ENCODE measurements at places on chromosomes 12 and 14.

DNA sequence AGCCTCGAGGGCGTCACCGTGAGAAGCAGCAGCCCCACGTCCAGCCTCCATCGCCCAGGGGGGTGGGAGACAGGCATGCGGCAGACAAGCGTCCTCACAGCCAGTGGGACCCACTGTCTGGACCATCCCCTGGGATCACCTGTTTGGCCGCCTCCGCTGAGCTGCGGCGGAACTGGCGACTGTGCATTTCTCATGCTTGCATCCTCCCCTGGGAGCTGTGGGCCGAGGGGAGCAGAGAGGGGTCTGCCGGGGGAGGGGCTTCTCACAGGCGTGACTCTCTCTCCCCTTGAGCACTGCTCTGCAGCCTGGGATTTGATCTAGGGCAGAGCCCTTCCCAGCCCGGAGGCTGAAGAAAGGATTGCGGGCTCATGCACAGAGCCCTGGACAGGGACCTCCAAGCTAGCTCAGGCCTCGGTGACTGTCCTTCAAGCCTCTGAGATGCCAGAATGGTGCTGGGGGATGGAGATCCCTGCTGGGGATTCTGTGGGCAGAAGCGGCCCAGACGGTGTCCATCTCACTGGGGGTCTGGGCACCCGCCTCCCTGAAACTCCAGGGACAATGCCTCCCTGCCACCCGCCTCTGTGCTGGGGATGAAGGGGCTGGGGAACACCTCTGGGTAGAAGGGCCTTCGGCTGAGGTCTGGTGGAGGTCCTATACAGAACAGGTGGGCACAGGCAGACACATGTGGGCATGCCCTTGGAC is 61.1 kb downstream of the PRIMA1 start:
- no peak for DNase-seq

DNA sequence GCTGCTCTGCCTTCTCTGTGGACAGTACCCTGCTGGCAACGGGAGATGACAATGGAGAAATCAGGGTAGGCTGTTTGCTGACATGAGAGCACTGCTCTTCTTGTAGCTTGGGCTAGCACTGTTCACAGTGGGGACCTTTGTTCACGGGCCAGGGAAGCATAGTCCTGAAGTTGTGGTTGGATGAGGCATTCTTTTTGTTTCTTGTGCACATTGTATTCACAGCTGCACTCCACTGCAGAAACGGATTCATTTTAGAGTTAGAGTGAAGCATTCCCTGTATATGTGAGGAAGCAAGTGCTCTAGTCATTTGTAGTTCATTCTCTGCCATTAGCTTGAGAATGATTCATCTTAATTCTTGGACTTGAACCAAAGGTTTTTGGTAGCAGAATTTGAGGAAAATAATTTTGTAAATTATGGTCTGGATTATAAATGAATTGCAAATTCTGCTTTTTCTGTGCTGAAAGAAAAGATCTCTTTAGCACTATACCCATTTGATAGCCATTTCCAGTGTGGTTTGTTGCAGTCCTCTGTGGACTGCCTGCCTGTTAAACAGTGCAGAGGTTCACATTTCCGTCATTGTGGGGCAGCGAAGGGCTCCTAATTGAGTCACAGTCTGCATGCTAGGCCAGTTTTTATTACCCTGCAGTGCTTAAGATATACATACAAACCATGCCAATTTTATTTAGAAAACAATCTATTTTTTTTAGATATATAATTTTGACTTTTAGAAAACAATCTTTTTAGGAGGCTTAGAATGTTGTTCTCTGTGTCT is 80.6 kb downstream of the APAF1 start:
- DNase-seq: peak; percentile 83

DNA sequence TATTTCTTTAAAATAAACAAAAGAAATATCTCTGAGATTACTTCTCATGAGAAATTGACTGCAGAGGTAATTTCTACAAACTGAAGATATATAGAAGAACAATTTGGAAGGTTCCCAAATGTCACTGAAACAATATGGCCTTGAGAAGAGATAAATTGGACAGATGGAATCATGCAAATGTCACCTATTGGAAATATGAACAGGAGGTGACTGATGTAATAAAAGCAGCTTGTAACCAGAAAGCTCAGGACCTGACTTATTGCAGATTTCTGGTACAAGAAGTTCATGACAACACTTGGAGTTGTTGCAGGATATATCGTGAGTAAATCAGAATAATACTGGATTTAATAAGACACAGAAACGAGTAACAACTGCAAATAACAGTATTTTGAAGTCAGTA is 93.3 kb upstream of the TRHDE start:
- no peak for DNase-seq

GRCh38 chr14:77323571-77323970 is 2.7 kb downstream of the GSTZ1 start:
- no peak for DNase-seq

GRCh38 chr12:130977743-130978095 is 24.0 kb downstream of the ADGRD1 start:
- DNase-seq: no peak

- DNase-seq: no peak
Measured at GRCh38 chr12:99267038-99267437, 380.5 kb upstream of the GARIN6 start.

GRCh38 chr14:75224561-75224960 is 48.1 kb upstream of the TMED10 start:
- DNase-seq: no peak

GRCh38 chr12:27474344-27474743 is 27.8 kb downstream of the SMCO2 start:
- peak; percentile 79 for DNase-seq

- no peak for DNase-seq
Measured at GRCh38 chr12:108704527-108704926, 26.8 kb downstream of the CORO1C start.

- DNase-seq: no peak
Measured at GRCh38 chr14:74500417-74501134, 7.0 kb downstream of the ISCA2 start.

DNA sequence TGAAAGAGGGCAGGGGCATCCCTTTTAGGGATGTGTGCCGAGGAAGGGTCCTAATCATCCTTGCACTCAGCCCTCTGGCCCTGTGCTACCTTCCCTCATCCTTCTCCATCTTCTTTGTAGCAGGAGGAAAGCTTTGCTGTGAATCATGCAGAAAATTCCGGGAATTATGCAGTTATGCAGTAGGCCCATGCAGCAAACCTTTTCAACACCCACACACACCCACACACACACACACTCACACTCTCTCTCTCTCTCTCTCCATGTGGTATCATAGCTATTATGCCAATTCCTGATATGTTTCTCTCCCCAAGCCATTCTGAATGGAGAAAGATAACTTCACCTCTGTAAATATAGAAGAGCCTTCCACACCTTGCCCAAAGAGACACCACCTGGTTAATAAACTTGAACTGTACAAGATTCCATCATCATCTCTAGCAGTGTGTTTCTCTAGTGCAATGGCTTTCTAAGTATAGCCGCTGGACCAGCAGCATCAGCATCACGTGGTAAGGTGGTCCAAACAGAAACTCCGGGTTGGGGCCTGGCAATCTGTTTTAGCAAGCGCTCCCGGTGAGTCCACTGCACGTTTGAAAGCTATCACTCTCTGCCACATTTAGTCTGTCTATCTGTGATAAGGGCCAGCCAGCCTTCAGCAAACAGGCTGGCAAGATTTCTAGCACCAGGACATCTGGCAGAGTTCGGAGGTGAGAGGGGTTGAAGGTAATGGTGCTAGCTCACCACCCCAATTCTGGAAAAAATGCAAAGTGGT is 57.6 kb downstream of the MDM2 start:
- no peak for DNase-seq

DNA sequence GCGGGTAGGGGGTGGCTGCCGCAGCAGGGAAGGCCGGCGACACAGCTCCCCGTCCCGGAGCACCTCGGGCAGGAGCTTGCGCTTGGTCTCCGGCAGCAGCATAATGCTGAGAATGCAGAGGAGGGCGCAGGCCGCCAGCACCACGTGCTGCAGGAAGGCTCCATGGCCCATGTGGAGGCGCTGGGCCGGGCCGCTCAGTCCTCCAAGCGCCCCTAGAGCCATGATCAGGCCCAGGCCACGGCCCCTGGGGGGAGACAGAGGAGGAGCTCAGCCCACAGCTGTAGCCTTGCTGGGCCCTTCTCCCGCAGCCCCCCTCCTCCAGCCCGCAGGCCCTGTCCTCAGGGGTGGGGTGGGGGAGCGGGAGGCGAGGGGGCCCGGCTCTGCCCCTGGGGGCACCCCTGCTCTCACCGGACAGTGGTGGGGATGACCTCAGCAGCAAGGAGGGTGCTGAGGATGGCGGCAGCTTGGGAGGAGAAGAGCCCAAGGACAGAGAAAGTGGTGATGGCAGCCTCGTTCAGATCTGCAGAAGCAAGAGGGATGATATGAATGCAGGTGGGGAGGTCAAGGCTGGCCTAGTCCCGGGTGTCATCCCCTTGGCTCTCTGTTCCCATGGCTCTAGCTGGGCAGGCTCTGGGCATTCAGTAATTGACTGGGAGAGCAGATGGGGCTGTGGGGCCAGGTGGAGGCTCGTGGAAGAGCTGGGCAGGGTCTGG is 5.8 kb downstream of the SLC22A17 start:
- DNase-seq: no peak

- DNase-seq: peak; percentile 93
Measured at GRCh38 chr12:96241846-96242256, 47.7 kb downstream of the ELK3 start.

DNA sequence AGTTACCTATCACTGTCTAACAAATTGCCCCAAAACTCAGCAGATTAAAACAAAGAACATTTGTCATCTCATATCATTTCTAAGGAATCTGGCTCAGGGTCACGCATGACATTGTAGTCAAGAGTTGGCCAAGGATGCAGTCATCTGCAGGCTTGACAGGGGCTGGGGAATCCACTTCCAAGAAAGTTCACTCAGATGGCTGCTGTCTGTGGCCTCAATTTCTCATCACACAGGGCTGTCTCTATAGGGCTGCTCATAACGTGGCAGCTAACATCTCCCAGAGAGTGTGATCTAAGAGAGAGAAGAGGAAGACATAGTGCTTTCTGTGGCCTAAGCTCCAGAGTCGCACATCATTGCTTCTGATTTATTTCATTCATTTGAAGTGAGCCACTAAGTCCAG is 17.0 kb upstream of the IL22 start:
- no peak for DNase-seq

DNA sequence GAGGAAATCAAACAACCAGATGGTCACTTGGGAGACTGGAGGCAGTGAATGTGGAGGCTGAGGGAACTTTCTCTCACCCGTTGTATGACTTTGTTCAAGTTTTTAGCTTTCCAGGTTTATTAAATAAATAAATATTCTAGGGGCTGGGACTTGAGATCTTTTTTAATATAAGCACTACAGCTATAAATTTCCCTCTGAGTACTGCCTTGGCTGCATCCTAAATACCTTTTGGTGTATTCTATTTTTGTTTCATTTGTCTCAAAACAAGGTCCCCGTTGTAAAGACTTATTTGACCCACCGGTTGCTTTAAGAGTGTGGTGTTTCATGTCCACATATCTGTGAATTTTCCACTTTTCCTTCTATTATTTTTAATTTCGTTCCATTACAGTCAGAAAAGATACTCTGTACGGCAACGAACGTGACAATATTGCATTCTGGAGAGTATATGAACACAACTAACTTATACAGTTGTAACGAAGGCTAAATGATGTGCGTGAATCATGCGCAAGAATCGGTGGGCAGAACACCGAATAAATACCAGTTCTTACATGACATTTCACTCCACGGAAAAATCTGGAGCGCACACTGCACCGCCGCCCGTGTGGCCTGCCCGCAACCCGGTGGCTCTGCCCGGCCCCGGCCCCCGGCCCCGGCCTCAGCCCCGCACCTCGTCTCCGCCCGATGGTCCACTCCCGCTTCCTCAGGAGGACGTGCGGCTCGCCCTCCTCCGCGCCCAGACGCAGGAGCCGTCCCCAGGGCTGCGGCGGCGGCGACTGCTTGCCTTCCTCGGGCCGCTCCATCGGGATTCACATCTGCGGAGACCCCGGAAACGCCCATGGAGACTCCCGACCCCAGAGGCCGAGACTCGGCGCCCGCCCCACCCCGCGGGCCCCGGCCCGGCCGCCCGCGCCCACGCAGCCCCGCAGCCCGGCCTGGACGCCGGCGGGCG is 602 bp downstream of the CHFR start:
- DNase-seq: peak; percentile 22

GRCh38 chr12:64080319-64081007 is 141.6 kb downstream of the KICS2 start:
- DNase-seq: no peak

GRCh38 chr14:104150136-104151025 is 12.0 kb downstream of the KIF26A start:
- DNase-seq: peak; percentile 59

DNA sequence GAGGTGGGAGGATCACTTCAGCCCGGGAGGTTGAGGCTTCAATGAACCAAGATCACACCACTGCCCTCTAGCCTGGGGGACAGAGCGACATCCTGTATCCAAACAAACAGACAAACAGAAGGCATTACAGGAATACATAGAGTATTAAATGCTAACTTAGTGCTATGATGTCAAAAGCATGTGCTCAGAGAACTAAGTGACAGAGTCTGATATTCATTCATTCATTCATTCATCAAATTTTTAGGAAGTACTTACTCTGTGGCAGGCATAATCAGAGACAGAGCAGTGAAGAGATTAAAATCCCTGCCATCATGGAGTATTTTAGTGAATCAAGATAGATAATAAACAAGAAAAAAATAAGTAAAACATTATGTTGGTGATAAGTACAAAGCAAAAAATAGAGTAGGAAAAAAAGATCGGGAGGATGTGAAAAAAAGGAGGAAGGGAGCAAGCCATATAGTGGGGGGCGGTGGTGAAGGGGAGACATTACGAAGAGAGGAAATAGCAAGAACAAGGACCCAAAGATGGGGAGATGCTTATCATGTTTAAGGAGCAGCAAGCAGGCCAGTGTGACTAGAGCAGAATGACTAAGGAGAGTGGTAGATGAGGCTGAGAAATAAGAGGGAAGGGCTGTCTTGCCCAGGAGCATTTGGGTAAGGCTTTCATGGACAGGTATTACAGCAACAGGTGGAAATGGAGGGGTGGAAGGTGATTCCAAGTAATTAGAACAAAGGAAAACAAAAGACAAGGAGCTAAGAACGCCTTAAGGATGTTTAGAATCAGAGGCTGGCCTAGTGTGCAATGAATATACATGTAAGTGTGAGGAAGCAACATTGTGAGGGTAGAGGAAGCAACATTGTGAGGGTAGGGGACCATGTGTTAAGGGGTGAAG is 2.8 kb downstream of the MAP4K5 start:
- no peak for DNase-seq

DNA sequence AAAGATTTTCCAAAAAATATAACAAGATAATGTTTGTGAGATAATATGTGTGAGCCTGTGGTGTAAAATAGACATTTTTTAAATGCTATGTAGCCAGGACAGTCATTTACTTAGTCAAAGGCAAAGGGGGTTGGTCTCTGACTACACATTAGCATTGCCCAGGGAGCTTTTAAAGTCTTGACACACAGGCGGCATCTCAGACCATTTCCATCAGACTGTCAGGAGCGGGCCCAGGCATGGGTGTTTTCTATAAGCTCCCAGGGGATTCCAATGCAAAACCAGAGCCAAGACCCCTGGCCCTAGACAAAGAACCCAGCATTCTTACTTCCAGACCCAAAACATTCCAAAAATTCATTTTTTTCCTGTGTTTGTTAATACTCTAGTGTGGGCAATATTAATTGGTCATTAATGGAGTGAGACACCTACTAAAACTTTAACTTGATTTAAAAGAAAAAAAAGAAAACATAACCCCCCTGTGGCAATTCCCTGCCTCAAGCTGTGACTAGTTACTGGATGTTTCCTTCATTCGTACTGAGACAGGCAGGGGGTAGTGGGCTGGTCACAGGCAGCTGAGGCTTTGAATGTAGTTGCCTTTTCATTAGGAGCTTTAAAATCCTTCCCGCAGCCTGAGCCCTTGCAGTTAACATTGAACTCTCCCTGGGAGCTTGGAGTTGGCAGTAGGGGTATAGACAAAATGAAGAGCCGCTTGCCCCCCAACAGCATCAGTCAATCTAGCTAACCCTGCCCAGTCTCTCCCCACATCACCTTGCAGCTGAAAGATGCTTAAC is 103.7 kb downstream of the CMKLR1 start:
- no peak for DNase-seq
